Trophoblast cell (in vitro differentiated cells and primary cell): ENCODE measurements at places on chromosomes 13 and 19.

DNA sequence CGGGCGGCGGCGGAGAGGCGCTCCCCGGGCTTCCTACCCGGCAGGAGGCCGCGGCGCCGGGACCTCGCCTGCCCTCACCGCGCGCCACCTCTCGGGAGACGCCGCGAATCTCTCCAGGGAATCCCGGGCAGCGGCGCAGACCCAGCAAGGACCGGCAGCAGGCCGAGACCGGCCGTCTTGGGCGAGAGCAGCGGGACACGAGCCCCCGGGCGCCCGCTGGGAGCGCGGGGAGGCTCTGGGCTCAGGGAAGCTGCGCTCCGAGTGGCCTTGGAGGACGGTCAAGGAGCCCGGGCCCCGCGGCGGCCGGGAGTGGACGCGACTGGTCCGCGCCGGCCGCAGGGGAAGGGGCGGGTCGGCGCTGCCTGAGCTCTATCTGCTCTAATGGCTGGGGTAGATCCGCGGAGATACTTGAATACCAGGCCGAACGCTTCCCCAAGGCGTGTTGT lies 14.7 kb downstream of the CDX2 start:
- H3K27ac ChIP-seq, result peak overlapping the region; percentile 20
- peak overlapping the region; percentile 62 for H3K4me3 ChIP-seq
- peaks cover 9% of the 10 kb centered on the region for H3K4me1 ChIP-seq
- DNase-seq, result peak; percentile 33
- H3K27me3 ChIP-seq, result peaks cover 4% of the 10 kb centered on the region
- H3K36me3 ChIP-seq, result no peaks in the 10 kb centered on the region

DNA sequence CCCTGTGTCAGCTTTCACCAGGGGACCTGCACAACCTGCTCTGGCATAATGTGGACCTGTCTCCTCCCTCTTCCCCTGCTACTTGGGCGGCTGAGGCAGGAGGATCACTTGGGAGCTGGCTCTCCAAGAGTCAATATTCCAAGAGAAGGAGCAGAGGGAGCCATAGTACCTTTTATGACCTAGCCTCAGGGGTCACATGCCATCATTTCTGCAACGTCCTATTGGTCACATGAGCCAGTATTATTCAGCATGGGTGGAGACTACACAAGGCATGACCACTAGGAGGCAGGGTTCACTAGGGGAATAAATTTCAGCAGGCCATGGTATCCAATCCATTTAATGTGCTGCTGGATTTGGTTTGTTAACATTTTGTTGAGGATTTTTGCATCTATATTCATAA lies 12.0 kb upstream of the SHFL start:
- H3K27me3 ChIP-seq, result no peaks in the 10 kb centered on the region
- H3K4me3 ChIP-seq, result no peak overlapping the region
- DNase-seq, result no peak
- no peak overlapping the region for H3K27ac ChIP-seq
- H3K36me3 ChIP-seq, result no peaks in the 10 kb centered on the region

DNA sequence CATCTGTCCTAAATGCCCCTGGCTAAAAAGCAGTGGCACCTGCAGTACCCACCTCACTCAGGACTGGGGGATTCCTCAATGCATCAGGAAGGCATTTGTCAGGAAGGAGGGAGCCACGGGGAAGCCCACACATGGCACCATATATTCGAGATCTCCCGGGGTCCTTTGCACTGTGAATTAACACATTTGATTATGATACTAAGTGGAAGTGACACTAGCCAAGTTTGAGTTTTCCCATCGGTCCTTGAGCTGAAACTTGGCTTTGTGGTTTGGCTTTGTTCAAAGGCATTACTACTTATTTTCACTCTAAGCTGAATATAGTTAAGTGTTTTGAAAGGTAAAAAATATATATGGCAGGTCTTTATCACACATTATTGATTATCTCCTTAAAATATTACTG lies 168.7 kb upstream of the MYO16 start:
- no peak for DNase-seq
- no peak overlapping the region for H3K27ac ChIP-seq
- H3K4me1 ChIP-seq, result no peaks in the 10 kb centered on the region
- no peaks in the 10 kb centered on the region for H3K27me3 ChIP-seq
- no peaks in the 10 kb centered on the region for H3K36me3 ChIP-seq

- H3K4me3 ChIP-seq, result no peak overlapping the region
- no peaks in the 10 kb centered on the region for H3K36me3 ChIP-seq
- peaks cover 20% of the 10 kb centered on the region for H3K4me1 ChIP-seq
- H3K27me3 ChIP-seq, result no peaks in the 10 kb centered on the region
- no peak for DNase-seq
Observed at GRCh38 chr13:46468570-46469463, 81.8 kb upstream of the RUBCNL start.

- H3K4me3 ChIP-seq, result no peak overlapping the region
- peak; percentile 57 for DNase-seq
- H3K36me3 ChIP-seq, result no peaks in the 10 kb centered on the region
Observed at GRCh38 chr13:24053519-24054251, 106.8 kb upstream of the SPATA13 start.

DNA sequence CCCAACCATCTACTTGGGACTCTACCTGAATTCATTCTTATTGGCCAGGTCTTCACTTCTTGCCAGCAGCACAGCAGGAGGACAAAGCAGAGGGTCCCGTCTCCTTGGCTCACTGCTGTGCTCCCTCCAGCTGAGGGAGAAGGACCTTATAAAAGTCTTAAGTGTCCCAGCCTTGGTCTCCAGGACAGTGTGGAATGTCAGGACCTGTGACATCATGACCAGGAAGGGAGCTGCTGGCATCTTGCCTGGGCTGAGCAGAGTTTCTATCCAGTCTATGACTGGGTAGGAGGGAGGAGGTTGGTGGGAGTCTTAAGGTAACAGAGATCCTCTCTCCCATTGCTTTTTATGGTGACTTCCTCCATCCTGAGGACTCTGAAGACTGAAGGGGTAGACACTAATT lies 56.6 kb upstream of the ANKRD10 start:
- peaks cover 3% of the 10 kb centered on the region for H3K4me1 ChIP-seq
- H3K4me3 ChIP-seq, result no peak overlapping the region
- no peaks in the 10 kb centered on the region for H3K36me3 ChIP-seq
- no peak for DNase-seq
- H3K27ac ChIP-seq, result no peak overlapping the region
- no peaks in the 10 kb centered on the region for H3K27me3 ChIP-seq

- DNase-seq, result no peak
- H3K27me3 ChIP-seq, result no peaks in the 10 kb centered on the region
- no peaks in the 10 kb centered on the region for H3K36me3 ChIP-seq
- H3K27ac ChIP-seq, result no peak overlapping the region
Observed at GRCh38 chr13:44133626-44134025, 240.0 kb upstream of the SERP2 start.

- no peak overlapping the region for H3K4me3 ChIP-seq
- H3K27me3 ChIP-seq, result no peaks in the 10 kb centered on the region
- H3K4me1 ChIP-seq, result no peaks in the 10 kb centered on the region
- H3K27ac ChIP-seq, result no peak overlapping the region
- DNase-seq, result no peak
Observed at GRCh38 chr13:93039131-93039530, 187.5 kb upstream of the GPC6 start.

DNA sequence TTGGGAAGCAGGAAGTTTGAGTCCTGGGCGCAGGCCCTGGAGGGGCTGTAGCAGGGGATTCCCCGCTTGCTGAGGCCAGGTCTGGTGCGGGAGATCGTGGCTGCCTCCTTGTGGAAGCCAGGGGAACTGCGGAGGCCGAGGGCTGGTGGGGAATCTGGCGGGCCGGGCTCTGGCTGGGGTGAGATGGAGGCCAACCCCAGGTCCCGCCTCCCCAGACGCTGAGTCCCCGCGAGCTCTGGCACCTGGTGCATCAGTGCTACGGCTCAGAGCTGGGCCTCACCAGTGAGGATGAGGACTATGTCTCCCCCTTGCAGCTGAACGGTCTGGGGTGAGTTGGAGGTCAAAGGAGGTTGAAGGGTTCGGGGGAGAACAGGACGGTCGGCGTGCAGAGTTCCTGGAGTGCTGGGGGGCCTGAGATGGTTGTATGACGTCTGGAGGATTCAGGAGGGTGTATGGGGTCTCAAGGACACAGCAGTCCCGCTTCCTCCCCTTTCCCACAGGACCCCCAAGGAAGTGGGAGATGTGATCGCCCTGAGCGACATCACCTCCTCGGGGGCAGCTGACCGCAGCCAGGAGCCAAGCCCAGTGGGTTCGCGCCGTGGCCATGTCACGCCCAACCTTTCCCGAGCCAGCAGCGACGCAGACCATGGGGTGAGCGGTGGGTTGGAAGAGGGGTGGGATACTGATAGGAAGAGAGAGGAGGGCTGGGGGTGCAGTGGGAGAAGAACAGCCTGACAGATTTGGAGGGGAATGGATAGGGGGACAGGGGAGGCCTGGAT lies 13.1 kb downstream of the GRAMD1A start:
- no peak overlapping the region for H3K27ac ChIP-seq
- no peaks in the 10 kb centered on the region for H3K4me1 ChIP-seq
- H3K36me3 ChIP-seq, result peaks cover 67% of the 10 kb centered on the region
- H3K27me3 ChIP-seq, result no peaks in the 10 kb centered on the region
- H3K4me3 ChIP-seq, result peak overlapping the region; percentile 45

DNA sequence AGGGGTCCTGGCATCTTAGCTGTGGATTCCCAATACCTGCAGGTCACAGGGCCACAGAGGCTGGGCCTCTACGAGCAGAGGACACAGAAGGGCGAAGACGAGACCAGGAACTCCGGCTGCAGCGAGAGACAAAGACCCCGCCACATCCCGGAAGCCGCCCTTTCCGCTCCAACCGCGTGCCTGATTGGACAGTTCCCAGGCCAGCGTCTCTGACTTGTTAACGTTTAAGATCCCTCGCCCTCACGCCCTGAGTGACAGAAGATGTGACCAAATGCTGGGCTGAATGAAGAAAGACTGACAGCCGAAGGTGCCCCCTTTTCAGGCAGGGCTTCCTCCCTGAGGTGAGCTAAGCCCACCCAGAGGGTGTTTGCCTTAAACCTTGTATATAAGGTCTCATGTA lies at the start of gene ZNF98:
ZNF98 (minus strand) TSS at position 136 of the 400 bp plus-strand sequence; CDS start at position 14, 122 bp downstream.
- H3K27ac ChIP-seq, result no peak within 1 kb of the TSS
- no peaks in the 10 kb centered on the region for H3K4me1 ChIP-seq
- no peak within 1 kb of the TSS for H3K4me3 ChIP-seq
- no peaks in the 10 kb centered on the region for H3K36me3 ChIP-seq
- DNase-seq, result peak; percentile 56

GRCh38 chr13:39637890-39638289 lies 17.6 kb upstream of the COG6 start:
- no peaks in the 10 kb centered on the region for H3K36me3 ChIP-seq
- H3K4me1 ChIP-seq, result no peaks in the 10 kb centered on the region
- H3K27ac ChIP-seq, result no peak overlapping the region
- H3K4me3 ChIP-seq, result no peak overlapping the region

- peak within 1 kb of the TSS; percentile 84 for H3K4me3 ChIP-seq
- H3K27me3 ChIP-seq, result no peaks in the 10 kb centered on the region
Observed at GRCh38 chr19:53394974-53395839, at the start of gene ZNF765. Gene ZNF765, plus strand, starts transcription at chr19:53395149. Its CDS starts 2,867 bp downstream, at chr19:53398016.

- no peak overlapping the region for H3K4me3 ChIP-seq
- H3K4me1 ChIP-seq, result no peaks in the 10 kb centered on the region
- H3K27ac ChIP-seq, result no peak overlapping the region
- H3K27me3 ChIP-seq, result no peaks in the 10 kb centered on the region
- no peak for DNase-seq
Observed at GRCh38 chr13:99800951-99801350, 170.6 kb downstream of the ZIC5 start.

DNA sequence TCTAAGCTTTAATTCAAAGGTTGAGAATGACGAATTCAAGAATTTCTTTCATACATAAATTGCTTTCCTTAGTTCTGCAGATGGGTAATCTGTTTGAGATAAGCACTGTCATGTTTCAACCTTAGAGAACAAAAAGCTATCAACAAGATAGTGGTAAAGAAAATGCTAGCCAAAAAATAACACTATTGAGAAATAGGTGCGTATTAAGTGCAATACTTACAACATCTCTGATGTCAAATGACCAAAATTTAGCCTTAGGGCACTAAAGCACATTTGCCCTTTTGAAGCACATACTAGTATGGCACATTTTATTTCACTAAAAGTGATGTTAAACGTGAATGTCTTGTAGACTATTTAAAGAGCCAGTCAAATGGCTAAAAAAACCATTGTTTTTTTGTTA lies 4.9 kb downstream of the KBTBD6 start:
- no peak overlapping the region for H3K27ac ChIP-seq
- no peak overlapping the region for H3K4me3 ChIP-seq

GRCh38 chr13:83100237-83100636 lies 782.0 kb downstream of the SLITRK1 start:
- no peaks in the 10 kb centered on the region for H3K4me1 ChIP-seq
- DNase-seq, result no peak
- no peak overlapping the region for H3K4me3 ChIP-seq
- no peaks in the 10 kb centered on the region for H3K27me3 ChIP-seq
- no peaks in the 10 kb centered on the region for H3K36me3 ChIP-seq
- H3K27ac ChIP-seq, result no peak overlapping the region

GRCh38 chr19:49862391-49863253 lies 4.8 kb downstream of the PNKP start:
- no peak overlapping the region for H3K27ac ChIP-seq
- H3K4me3 ChIP-seq, result no peak overlapping the region
- H3K4me1 ChIP-seq, result peaks cover 19% of the 10 kb centered on the region
- H3K36me3 ChIP-seq, result peaks cover 65% of the 10 kb centered on the region
- no peaks in the 10 kb centered on the region for H3K27me3 ChIP-seq
- DNase-seq, result no peak

DNA sequence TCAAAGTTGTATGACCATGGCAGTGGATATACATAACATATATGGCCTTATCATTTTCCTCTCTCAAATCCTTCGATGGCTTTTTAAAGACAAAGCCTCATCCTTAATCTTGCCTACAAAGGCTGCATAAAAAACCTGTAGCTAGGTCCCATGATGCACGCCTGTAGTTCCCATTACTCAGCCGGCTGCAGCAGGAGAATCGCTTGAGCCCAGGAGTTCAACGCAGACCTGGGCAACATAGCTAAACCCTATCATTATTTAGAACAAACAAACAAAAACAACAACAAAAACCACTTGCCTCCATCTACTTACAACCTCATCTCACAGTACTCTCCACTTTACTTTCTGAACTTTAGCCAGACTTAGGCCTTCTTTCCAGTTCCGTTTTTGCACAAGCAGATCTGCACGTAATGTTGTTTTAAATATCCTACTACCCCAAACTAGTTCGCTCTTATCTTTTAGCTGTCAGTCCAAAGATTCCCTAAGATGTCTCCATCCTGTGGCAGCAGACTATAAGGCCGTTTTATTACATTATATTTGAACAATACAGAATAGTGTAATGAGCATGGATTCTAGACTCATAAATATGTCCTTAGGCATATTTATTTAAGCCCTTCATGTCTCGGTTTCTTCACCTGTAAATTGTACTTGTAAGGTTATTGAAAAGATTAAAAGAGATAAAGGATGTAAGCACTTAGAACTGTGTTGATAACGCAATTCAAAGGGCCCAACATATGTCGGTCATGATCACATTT lies 969 bp upstream of the POMP start:
- H3K27ac ChIP-seq, result no peak overlapping the region
- no peaks in the 10 kb centered on the region for H3K27me3 ChIP-seq
- H3K4me3 ChIP-seq, result peak overlapping the region; percentile 90
- DNase-seq, result peak; percentile 34

GRCh38 chr19:43470288-43470687 lies 4.9 kb upstream of the LYPD3 start:
- H3K27ac ChIP-seq, result no peak overlapping the region
- no peak overlapping the region for H3K4me3 ChIP-seq
- peaks cover 9% of the 10 kb centered on the region for H3K4me1 ChIP-seq
- peak; percentile 91 for DNase-seq
- H3K36me3 ChIP-seq, result no peaks in the 10 kb centered on the region

GRCh38 chr19:55246462-55247451 lies 12.1 kb downstream of the PPP6R1 start:
- H3K36me3 ChIP-seq, result peaks cover 49% of the 10 kb centered on the region
- peaks cover 40% of the 10 kb centered on the region for H3K4me1 ChIP-seq
- H3K4me3 ChIP-seq, result no peak overlapping the region
- H3K27ac ChIP-seq, result no peak overlapping the region
- no peaks in the 10 kb centered on the region for H3K27me3 ChIP-seq
- DNase-seq, result no peak
